ENCODE measurements at places on chromosomes 12 and 14.

DNA sequence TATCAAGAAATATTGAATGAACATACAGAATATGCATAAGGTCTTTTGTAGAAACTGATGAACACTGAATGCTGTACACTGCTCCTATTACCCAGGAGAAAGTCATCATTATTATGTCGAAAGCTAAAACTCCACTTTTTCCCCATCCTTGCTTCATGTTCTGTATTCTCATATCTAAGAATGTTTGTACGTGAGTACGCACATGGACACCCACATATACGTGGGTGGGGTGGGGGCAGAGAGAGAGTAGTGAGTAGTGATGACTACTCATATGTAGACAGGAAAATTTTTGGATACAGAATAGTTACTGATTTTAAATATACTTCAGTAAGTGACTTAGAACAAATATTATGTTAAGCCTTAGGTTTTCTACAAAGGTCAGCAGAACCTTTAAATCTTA is 75.1 kb downstream of the FERMT2 start:
- DNase-seq: no peak

DNA sequence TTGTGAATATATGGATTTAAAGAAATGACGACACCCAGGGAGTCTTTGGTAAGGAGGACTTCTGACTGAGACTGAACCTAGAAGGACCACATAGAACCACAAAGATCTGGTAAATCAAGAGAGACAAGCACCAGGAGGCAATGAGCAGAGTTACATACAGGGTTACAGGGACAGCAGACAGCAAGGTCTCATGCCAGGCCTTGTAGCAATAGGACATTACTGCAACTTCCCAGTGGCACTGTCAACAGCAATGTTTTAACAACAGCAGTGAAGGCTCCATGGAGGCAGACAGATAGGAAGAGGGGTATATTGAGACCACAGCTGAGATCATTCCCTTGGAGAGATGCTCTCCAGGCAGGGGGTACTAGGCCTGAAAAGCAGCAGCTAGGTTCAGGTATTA is 18.5 kb downstream of the CPNE8 start:
- DNase-seq: no peak

- no peak for DNase-seq
Observed at GRCh38 chr12:50120953-50121352, 8.9 kb downstream of the COX14 start.

DNA sequence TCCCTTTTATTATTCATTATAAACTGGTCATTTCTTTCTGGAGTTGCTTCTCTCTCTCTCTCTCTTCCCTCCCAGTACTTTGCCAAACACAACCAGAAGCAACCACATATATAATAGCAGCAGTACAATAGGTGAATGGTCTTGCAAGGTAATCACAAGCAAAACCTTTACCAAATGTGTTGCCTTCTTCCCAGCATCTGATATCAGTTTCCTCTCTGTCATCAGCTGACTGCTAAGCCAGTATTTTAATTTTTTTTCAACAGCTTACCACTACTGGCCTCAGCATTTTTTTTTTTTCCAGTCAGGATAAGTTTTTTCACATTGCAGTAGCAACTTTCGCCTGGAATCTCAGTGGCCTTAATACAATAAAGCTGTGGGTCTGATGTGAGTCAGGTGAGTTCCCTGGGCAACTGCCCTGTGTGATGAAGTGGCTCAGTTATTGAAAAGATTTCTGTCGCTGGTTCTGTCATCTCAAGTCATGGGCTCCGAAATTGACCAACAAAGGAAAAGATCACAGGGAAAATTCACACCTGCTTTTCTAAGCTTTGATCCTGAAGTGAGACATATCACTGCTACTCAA is 282.5 kb upstream of the AMIGO2 start:
- no peak for DNase-seq

- DNase-seq: no peak
Observed at GRCh38 chr12:42296503-42297109, 29.3 kb downstream of the ZCRB1 start.

DNA sequence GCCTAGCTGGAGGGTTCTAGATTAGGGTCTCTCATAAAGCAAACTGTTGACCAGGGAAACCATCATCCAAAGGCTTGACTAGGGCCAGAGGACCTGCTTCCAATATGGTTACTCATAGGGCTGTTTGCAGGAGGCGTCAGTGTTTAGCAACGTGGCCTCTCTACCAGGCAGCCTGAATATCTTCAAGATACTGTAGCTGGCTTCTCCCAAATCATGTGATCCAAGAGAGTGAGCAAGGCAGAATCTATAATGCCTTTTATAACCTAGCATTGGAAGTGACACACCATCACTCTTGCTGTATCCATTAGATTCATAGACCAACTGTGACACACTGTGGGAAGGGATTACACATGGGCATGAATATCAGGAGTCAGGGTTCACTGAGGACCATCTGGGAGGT is 17.3 kb downstream of the TPH2 start:
- DNase-seq: no peak

GRCh38 chr14:100372357-100373048 is 49.4 kb downstream of the SLC25A47 start:
- no peak for DNase-seq

GRCh38 chr14:104600805-104601204 is 3.8 kb downstream of the TMEM179 start:
- DNase-seq: no peak

GRCh38 chr12:114625294-114625851 is 58.6 kb downstream of the TBX3 start:
- DNase-seq: no peak

GRCh38 chr12:112978163-112979040 is at the start of gene OAS2:
TSS of gene OAS2 (plus strand) at chr12:112978519. CDS start at chr12:112978609, 90 bp downstream.
- no peak for DNase-seq

Data from SIG-M5 (cell line).